Cortex of kidney (tissue), 1 donor: ENCODE measurements at places on chromosomes 13 and 19.

DNA sequence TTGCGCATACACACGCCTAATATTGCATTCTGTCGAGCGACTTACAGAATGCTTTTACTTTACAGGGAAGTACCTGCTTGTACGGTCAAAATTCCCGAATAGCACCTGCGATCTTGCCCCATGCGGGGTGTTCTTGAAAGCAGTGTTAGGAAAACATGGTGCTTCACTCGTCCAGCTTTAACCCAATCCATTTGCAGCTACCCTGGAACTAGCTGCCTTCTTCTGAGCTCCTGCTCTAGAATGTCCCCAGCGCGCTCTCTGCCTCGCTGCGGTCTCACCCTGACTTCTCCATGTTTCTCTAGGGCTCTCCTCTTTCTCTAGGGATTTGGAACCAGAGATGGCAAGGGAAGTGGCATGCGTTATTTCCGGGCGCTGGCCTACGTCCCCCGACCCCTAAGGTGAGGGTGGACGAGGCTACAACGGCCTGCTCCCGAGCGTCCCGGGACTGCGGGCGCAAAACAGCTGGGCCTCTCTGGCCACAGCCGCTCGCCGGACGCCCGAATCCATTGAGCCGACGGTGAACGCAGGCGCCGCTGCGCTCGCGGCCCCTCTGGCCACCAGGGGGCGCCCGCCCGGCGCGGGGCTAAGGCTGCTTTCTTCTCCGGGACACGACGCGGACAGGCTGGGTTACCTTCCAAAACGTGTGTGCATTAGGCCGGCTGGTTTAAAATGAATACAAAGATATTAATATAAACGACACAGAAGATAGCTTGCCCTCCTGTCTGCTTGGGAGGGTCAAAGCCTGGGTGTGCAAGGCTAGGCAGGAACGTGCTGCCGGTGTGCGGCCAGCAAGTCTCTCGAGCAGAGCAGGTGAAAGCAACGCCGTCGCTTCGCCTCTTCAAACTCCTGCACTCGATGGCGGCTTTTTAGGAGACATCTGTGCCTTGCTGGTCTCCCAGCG is 1.8 kb upstream of the SPRY2 start:
- DNase-seq, result no peak

DNA sequence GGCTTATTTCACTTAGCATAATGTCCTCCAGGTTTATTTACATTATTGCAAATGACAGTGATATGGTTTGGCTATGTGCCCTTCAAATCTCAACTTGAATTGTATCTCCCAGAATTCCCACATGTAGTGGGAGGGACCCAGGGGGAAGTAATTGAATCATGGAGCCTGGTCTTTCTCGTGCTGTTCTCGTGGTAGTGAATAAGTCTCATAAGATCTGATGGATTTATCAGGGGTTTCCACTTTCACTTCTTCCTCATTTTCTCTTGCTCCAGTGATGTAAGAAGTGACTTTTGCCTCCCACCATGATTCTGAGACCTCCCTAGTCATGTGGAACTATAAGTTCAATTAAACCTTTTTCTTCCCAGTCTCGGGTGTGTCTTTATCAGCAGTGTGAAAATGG is 109.6 kb downstream of the VWA8 start:
- no peak for DNase-seq

DNA sequence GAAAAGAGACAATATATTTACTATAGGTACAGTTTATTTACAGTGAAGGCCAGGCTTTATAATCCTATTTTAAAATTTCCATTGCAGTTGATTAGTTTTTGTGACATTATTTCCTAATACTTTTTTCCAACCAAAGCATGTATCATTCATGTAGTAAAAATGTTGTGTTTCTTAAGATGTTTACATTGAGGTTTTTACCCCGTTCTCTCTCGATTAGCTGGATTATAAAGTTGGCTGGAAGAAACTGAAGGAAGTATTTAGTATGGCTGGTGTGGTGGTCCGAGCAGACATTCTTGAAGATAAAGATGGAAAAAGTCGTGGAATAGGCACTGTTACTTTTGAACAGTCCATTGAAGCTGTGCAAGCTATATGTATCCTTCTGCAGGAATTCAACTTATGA is 21.2 kb downstream of the HNRNPM start:
- DNase-seq, result no peak

DNA sequence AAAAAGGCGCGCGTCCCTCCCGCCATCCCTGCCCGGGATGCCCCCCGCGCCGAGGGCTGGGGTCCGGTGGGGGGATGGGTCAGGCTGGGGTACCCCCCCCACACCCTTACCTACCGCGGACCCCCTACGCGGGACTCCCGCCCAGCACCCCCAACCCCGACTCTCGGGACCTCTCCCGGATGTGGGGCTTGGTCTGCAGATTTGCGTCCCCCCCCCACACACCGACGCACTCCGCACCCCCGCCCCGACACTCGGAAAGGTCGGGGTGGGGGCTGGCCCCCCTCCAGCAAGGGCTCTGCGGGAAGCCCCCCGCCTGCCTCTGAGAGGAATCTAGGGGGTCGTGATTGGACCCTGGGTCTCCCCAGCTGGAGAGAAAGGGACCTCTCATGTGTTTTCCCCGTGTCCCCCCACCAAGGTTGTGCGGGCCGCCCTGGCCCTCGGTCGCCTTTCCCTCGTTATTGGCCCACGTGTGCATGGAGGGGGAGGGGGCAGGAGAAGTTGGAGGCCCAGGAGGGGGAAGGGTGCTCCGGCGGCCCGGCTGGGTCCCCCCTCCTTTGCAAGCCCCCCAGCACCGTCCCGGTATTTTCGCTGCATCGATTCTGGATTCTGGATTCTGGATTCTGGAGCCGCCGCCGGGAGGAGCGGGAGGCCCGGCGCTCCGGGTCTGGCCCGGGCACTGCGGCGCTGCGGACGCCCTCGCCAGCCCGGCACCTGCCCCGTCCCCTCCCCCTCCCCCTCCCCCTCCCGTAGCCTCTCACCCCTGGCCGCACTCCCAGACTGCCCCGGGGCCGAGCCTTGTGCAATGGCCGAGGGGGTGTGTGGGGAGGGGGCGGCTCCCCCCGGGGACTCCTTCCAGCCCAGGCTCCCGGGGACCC is 607 bp downstream of the NFIC start:
- DNase-seq, result no peak
